ENCODE measurements at places on chromosomes 11 and 22.

DNA sequence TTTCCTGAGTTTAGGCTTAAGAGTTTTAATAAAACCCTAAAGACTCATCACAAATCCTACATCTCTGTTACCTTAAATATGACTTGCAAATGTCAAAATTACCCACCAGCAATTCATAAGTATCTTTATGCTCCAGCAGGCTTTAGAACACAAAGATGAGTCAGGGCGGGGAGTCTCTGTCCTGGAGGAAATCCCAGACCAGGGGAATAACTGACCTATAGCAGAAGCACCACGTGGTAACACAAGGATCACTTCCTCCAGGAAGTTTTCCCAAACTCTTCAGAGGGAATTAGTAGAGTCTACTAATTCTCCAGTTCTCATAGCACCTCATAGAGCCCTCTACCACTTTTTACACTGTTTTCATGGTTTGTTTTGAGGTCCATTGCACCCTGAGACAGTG lies 217.0 kb downstream of the NAV2 start:
- DNase-seq = no peak

DNA sequence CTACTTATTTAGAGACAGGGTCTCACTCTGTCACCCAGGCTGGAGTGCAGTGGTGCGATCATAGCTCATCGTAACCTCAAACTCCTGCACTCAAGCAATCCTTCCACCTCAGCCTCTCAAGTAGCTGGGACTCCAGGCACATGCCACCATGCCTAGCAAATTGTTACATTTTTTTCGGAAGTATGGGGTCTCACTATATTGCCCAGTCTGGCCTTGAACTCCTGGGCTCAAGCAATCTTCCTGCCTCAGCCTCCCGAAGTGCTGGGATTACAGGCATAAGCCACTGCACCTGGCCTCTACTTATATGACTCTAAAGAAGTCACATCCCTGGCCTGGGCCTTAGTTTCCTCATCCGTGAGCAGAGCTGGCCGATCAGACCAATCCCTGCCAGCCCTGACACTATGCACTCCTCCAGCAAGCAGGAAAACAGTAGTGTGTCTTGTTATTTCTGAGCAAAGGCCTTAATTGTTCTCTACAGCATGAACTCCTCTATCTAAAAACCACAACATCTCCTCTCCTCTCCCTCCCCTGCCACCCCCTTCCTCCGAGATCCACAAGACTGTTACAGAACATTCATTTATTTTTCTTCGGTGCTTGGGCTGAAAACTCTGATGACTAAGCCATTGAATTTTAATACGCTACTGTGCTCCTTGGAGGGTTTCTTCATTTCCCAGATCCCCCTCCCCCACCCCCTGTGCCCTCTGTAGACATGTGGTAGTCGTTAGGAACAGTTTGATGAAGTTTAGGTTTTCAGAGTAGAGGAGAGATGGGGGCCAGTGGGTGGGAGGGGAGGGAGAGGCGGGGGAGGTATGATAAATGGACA lies 91.5 kb downstream of the ABTB2 start:
- DNase-seq = no peak

GRCh38 chr11:126246636-126247035 lies 22.1 kb downstream of the SRPRA start:
- DNase-seq = no peak

DNA sequence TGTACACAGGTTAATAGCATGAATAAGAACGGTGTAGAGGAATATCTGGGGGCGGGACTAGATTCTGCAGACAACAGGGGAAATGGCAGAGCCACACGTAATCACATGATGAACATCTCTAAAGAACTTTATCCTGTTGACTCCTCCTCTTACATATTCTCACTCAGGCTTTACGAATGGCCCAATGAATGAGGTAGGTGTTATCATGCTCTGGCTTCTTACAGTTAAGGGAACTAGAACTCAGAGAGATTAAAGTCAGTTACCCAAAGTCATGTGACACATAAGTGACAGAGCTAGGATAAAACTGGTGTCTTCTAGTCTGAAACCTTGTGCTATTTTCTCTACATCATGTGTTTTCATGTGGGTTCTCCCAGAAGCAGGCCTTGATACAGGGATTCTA lies 49.0 kb upstream of the BMAL1 start:
- DNase-seq = no peak

DNA sequence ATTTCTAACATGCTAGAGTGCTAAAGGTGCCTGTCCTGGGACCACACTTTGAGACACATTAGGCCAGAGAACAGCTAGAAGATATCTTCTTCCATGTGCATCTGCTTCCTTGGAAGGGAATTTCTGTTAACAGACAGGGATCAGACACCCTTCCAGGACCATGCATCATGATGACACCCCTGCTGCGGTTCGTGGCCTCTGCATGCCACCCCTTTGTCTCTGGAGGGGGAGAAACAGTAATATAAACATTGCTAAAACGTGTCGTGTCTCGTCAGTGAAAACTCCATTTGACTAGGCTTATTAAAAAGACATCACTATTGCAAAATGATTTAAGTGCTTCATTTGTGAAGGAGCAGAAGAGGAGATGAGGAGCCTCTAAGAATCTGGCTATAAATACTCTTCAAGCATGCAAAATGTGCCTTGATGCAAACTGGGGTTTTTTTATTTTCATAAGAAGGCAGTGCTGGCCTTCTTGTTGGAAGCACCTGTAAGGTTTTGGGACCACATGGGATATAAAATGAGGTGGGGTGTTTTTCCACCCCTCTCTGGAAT lies 141.6 kb downstream of the MYO18B start:
- no peak for DNase-seq

GRCh38 chr11:131198161-131199014 lies 172.0 kb upstream of the NTM start:
- DNase-seq = no peak

GRCh38 chr11:10318527-10318802 lies 13.6 kb downstream of the ADM start:
- no peak for DNase-seq

DNA sequence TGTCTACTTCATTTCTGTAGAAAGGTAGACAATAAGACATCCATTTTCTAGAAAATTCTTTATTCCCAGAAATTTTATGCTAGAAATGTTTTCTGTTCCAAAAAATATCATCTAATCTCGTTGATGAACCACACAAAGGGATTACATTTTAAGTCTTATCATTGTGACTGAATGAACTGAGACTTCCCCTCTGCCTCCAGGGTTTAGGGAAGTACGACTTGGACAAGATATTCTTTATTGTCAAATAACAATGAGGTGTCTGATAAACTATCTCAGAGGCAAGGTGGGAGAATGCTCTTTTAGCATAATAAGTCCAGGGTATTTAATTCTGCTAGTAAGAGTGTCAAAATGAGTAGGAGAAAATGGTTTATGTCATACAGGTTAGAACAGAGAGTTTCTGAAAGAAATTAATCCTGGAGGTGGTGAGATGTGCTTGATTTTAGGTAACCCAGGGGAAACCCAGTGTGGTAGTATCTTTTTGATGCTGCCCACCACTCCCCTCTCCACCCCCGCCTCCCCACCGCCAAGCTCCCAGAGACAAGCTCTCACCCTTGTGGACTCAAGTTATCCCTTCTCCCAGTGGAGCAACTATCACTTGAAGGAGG lies 100.6 kb downstream of the CD44 start:
- DNase-seq = no peak

GRCh38 chr11:78351979-78352841 lies 65.4 kb downstream of the GAB2 start:
- DNase-seq = no peak

GRCh38 chr11:2346014-2346413 lies 31.1 kb upstream of the CD81 start:
- DNase-seq = no peak

DNA sequence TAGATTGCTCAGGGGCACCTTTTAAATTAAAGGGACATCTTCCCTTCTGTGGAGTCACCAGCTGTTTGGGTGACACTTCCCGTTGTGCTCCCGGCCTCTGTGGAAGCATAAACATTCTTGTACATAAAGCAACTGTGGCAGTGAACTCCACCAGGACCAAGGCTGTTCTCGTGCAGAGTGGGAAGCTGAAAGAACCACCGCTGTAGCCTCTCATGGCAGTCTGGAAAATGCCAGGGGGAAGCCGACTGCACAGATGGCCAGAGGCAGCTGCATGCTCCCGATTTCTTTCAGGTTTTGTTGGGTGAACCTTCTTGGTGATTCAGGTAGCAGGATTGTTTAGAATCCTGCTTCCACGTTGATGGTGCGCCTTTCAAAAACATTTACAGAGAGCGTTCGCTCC lies 10.3 kb downstream of the UBASH3B start:
- DNase-seq = no peak

DNA sequence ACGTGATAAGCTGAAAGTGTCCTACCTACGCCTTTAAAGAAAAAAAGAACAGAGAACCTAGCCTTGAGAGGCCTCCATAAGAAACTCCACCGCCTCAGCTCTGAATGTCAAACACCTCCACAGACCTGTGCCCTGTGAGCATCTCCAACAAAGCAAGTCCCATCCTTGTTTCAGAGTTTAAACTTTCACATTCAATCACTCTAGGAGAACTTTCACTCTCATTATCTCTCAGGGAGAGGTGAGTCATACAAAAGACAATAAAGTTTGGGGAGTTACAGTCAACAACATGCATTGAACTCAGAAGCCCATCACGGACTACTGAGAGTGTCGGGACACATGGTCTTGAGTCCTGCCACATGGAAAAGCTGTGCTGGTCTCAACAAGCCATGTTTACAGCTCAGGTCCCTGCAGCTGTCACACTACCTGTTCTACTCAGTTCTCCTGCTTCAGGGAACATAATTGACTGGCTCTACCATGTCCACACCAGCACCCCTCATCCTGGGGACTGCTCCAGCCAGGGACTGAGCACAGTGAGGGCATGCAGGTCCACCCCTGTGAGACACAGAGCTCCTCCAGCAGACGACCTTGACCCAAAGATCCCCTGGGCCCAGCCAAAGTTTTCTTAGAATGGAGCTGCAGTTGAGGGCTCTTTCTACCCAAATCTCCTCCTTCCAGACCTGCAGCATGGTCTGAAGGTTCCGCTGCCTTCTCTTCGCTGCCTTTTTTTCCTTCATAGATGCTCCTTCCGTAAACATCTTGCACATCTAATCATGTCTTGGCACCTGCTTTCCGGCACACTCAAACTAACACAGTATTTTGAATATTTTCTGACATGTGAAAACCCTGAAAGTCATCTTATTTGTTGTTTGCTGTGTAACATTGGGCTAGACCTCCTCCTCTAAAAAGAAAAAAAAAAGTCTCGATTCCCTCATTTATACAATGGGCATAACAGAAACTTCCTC lies 114.9 kb downstream of the ETS1 start:
- peak; percentile 93 for DNase-seq

- DNase-seq = no peak
Observed at GRCh38 chr11:43907028-43907975, 26.7 kb downstream of the ALKBH3 start.

DNA sequence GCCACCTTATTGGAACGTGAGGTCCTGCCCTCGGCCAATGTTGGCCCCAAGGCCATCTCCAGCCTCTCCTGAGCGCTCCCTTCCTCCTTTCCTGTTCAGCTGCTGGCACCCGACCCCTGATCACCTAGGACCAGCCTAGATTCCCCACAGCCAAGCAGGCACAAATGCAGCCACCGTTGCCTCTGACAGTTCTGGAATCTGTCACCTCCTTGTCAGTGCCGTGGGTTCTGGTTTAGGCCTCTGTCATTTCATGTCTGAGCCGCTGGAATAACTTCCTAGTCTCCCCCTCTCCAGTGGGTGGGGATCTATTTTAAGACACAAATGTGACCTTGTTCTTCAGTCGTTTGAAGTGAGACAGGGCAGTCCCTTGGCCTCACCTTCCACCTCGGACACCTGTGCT lies 29.7 kb downstream of the FADS3 start:
- no peak for DNase-seq

DNA sequence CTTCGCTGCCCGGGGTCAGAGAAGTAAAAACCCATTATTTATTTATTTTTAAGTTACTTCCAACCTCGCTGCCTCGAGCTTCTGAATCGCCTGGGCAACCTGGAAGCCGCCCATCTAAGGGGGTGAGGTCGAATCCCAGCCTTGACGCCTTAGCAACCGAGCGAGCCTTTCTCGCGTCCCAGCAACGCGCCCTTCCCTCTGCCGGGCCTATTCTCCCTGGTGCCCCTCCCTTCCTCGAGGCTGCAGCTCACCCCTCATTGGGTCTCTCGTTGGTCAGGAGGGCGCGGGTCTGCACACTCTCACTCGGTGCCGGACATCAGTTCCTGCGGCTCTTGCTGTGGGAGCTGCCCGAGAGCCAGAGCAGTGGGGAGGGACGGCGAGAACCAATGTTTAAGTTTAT lies at the start of gene CCDC81:
TSS of gene CCDC81 (plus strand) at position 302 of the 400 bp plus-strand sequence. CDS start 277 bp downstream, outside the sequence.
- DNase-seq = no peak

GRCh38 chr11:85086504-85087284 lies 540.5 kb downstream of the DLG2 start:
- DNase-seq = no peak
